Activated CD4-positive, CD25-positive, alpha-beta regulatory T cell treated with anti-CD3 and anti-CD28 coated beads, Interleukin-2, amount 50 U/mL, for 72 hours (primary cell): ENCODE measurements at places on chromosomes 3 and 15.

- DNase-seq = no peak
Observed at GRCh38 chr15:41392659-41393058, 9.6 kb downstream of the NDUFAF1 start.

GRCh38 chr3:43810797-43811196 is 120.1 kb downstream of the ABHD5 start:
- no peak for DNase-seq

GRCh38 chr3:170610321-170610884 is 24.5 kb upstream of the SLC7A14 start:
- no peak for DNase-seq

DNA sequence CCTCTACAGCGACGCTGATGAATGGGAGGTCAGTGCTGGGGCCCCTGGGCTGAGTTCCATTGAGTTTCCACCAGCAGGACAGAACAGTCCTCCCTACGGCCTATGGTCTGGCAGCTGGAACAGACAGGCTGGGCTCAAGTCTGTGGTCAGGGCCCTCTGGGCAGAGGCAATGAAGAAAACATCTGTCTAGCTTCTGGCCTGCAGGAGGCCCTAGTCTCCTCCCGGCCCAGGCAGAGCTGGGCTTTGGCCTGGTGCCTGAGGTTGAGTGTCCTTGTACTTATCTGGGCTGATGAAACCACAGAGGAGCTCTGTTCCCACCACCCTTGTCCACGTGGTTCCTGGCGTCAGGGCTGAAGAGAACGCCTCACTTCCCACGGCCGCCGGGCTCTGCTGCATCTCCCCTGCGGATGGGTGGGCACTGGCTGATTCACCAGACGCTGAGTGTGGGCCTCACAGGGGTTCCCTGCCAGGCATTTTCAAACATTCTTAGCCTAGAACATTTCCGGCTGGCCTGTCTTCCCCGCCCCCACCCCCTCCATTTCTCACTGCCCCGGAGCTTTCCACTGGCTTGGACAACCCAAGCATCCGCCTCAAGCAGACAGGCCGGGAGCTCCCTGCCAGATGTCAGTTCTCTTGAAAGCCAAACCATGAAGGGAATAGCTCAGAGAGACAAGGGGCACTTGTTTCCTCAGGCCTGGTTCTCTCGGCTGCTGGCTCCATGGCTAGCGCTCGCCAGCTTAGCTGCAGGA is 20.3 kb downstream of the PPCDC start:
- no peak for DNase-seq

GRCh38 chr3:165814380-165814779 is 22.8 kb downstream of the BCHE start:
- no peak for DNase-seq

GRCh38 chr15:74434263-74435136 is 742 bp upstream of the SEMA7A start:
- no peak for DNase-seq

GRCh38 chr15:98322581-98322980 is 325.8 kb upstream of the IGF1R start:
- no peak for DNase-seq

DNA sequence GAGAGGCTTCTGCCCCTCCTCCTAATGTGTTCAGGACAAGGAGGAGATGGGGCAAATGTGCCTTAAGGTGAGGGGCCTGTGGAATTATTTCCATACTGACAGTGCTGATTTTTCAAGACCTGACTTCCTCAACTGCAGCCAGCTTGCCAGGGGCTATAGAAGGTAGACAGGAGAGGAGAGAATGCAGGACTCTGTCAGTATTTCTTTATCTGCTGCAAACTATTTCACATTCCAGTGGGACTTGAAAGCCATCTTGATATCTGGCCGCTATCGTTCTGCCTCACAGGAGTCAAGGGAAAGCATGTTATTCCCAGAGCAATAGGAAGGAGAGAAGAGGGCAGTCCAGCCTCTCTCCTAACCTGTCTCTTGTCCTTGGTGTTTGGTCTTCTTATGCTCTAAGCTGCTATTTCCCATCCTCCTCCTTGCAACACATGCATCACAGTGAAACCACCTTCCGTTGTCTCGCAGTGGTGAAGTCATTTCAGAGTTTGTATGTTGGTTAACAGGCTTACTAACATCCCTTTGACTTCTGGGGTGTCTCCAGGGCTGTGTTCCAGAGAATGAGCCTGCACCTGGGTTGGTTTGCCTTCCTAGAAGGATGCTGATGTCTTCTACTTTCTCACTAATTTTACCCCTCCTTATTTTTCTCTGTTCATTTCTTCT is 95.1 kb upstream of the MRPS22 start:
- no peak for DNase-seq

DNA sequence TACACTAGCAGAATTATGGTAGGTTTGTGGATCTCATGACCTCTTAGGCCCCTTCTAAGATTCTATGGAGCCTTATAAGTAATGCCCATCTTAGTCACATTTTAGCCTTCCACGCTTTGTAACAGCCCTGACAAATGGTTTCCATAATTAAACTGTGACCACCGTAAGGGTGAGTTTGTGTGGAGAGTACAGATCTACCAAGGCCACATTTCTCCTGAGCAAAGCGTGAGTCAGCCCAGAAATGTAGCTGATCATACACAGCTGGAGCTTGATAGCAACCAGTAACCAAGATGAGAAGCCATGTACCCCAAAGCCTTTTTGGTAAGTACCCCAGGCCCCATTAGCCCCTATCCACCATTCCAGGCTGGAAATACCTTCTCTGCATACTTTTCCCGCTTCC is 31.7 kb downstream of the CHAC1 start:
- DNase-seq = no peak

DNA sequence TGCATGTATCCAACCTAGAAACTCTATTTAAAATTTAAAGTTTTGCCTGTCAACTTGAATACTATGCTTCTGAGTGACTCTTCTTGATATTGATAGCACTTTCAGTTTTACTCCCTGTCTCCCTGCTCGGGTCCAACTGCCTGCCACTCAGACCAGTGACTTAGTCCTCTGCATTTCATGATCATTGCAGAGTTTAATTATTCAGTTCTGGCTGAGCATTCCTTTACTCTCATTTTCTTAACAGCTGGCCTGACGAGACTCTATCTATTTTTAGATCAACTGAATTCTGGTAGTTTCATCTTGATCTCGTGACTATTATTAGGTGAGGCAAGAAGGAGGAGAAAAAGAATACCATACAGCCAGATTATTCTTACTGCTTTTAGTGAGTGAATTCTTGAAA is 617.4 kb downstream of the SI start:
- no peak for DNase-seq

DNA sequence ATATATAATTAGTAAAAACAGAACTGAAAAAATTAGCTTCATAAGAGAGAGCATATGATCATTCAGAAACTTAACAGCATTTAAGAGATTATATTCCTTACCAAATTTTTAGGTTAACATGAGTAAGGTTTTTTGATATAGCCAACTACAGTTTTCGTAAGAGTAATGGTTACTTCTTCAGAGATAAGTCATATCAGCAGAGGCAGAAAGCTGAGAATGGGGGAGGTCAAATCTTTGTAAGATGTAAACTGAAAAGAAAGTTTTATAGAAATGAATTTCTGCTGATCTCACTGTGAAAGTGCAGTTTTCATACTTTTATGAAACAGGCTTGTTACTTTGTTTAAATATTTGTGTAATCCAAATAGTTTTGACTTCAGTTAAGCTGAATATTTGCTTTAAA is 193.3 kb downstream of the ZBTB20 start:
- DNase-seq = no peak

DNA sequence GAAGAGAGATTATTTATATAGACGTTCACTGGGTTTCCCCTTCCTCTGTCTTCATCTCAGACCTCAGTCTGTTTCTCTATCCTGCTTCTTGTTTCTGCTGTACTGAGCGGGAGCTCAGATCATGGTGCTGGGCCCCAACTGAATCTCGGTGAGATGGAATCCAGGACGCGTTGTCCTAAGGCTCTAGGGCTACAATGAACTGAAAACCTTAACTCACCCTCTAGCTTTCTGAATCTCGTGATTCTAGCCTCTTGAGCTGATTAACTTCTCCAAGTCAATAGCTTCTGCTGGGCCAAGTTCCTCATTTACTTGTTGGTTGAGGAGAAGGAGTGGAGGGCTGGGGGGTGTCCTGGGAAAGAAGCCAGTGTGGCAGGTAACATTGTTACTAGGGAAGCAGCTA is 32.7 kb upstream of the MAP3K13 start:
- no peak for DNase-seq

DNA sequence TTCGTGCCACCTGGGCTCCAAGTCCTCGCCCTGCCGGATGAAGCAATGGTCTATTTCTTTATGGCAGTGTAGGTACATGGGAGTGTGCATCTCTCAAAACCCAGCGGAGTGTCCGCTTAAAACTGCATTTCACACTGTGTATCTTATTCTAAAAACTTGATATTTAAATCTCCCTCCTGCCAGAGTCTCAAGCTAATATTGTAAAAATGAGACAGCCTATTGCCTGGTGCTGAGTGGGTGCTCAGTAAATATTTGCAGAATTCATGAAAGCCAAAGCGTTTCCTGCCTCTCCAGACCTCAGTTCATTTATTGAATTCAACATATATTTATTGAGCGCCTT is 330 bp upstream of the TBC1D2B start:
- no peak for DNase-seq

GRCh38 chr15:80679167-80679803 is 15.8 kb upstream of the ABHD17C start:
- DNase-seq = no peak

DNA sequence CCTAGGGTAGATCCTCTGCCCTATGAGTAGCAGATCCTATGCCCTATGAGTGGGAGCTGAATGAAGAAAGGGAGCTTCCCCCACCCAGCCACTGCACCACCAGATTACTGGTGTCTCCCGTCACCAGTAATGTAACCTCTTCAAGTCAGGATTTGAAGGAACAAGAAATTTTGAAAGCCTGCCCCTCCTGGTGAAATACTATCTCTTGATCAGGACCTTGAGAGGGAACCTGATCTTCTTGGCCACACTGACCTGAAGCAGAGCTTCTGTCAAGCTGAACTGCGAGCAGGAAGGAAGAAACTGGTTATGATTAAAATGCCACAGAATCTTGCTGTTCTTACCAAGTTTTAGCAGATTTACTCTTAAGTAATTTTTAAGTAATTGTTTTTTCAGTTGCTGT is 62.8 kb downstream of the RSL24D1 start:
- DNase-seq = no peak

GRCh38 chr3:64259636-64260035 is 34.4 kb upstream of the PRICKLE2 start:
- no peak for DNase-seq

GRCh38 chr3:194955546-194955945 is 269.9 kb downstream of the FAM43A start:
- no peak for DNase-seq

DNA sequence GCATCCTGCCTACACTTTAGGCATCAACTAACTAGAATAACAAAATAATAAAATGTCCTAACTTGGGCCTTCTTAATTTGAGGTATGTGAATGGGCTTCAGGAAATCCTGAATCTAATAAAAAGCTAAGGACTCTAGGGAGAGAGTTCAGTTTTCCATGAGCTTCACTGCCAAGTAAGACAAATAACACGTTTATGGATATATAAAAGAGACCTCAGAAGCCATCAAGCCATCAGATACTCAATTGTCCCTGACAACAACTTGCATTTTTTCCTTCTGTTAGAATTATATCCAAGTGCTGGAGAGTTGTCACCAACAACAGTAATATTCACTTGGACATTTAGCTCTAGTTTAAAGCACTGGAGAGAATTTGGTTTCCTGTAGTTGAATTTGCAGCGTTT is 102.4 kb upstream of the IGSF10 start:
- no peak for DNase-seq

GRCh38 chr15:68032672-68033071 is 21.4 kb upstream of the PIAS1 start:
- no peak for DNase-seq

DNA sequence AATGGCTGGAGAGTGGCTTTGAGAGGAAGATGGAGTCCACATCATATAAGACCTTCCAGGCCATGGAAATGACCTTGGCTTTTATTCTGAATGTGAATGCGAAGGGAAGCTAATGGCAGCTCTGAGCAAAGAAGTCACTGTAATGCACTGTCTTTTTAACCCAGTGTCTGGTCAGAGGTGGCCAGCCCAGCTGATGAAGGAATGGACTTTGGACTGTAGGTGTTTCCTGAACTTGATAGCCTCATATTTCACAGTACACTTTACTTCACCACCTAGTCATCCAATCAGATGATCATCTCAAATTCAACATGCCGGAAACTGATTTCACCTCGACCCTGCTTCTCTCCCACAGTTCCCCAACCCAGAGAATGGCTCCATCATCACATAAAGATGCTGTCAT is 33.4 kb downstream of the DCLK3 start:
- DNase-seq = no peak

- no peak for DNase-seq
Observed at GRCh38 chr3:111872979-111873378, 13.9 kb downstream of the PHLDB2 start.

DNA sequence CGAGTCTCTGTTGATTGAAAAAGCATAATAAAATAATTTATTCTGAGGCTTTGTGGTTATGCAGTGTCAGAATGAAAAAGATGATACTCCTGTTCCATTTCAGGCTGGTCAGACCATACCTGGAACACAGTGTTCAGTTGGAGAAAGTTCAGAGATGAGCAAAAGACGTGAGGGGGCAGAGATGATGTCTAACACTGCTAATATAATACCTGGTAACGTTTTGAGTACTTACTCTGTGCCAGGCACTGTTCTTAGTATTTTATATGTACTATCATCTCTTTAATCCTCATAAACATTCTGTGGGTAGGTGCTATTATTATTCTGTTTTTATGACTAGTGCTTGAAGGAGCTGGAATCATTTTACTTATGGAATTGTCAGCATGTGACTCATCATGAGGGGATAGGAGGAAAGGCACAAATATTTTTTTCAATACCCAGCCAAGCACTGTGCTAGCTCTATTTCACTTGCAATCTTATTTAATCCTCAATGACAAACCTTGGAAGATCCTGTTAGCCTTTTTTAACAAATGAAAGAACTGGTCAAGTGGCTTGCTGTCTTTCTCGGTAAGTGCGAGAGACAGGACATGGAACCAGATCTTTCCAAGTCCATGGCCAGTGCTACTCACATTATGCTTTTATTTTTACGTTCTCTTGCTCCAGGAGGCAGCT is 31.8 kb downstream of the IQGAP1 start:
- DNase-seq = no peak

GRCh38 chr15:65400760-65401610 is 21.8 kb downstream of the IGDCC4 start:
- DNase-seq = peak; percentile 55

- no peak for DNase-seq
Observed at GRCh38 chr3:112167758-112168157, 34.7 kb upstream of the GCSAM start.

- DNase-seq = no peak
Observed at GRCh38 chr15:100766243-100767000, 113.2 kb upstream of the ALDH1A3 start.

DNA sequence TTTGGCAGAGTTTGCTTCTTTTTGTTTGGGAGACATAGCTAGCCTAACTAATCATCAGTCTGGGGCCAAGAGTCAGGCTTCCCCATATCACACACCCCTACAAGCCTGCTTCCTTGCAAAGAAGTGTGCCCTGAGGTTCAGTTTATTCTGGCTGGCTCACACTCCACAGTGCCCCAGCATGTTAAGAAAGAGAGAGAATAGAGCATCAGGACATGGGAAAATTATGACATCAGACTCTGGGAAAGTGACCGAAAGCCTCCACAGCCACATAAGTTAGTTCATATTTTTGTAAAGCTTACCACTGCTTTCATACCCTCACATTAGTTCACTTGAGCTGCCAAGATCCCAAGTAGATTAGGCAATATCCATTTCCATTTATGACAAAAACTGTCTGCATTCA is 63.0 kb upstream of the CFAP161 start:
- DNase-seq = no peak
